ENCODE measurements at places on chromosomes 5 and 9.

DNA sequence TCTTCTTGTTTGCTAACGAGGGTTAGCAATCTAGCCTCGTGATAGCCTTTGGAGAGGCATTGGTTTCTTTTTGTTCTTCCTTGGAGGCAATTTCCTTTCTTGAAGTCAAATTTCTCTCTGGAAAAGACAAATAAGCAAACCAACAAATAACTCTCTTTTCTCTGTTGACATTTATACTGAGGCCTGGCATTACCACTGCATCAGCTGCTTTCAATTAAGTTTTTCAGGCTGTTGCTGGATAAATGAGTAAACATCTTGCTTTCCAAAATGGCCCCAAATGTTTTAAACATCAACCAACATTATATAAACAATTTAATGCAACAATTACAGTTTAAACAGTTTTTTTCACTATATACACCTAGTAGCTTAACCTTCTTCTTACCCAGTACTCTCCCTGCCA is 264.4 kb downstream of the HTR1A start:
- no peak for DNase-seq

DNA sequence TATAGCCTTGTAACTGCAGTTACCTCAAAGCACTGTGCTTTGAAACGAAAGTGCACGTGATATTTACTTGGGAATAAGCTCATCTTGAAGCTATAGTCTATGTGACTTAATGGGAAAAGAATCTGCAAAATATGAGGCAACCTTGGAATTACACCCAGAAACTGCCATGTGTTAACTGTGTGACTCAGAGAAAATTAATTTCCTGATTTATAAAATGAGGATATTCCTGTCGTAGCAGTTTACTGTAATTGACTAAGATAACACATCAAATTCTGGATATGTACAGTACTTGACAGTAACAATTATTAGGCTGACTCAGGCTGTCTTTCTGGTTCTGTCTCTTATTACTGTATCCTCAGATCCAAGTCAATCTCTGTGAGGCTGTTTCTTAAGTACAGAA is 1079.9 kb upstream of the ACO1 start:
- no peak for DNase-seq

GRCh38 chr5:57841676-57842363 is 359.2 kb upstream of the ACTBL2 start:
- peak; percentile 72 for DNase-seq

- no peak for DNase-seq
These were observed 6.2 kb downstream of the ETF1 start for GRCh38 chr5:138536665-138537315.

GRCh38 chr9:124347206-124347967 is 67.9 kb downstream of the PSMB7 start:
- peak; percentile 66 for DNase-seq

- DNase-seq = peak; percentile 67
These were observed 85.4 kb downstream of the ADAMTS2 start for GRCh38 chr5:179259731-179260323.
